C1 segment of cervical spinal cord (tissue), 14 donors: ENCODE measurements at places on chromosomes 3 and 15.

DNA sequence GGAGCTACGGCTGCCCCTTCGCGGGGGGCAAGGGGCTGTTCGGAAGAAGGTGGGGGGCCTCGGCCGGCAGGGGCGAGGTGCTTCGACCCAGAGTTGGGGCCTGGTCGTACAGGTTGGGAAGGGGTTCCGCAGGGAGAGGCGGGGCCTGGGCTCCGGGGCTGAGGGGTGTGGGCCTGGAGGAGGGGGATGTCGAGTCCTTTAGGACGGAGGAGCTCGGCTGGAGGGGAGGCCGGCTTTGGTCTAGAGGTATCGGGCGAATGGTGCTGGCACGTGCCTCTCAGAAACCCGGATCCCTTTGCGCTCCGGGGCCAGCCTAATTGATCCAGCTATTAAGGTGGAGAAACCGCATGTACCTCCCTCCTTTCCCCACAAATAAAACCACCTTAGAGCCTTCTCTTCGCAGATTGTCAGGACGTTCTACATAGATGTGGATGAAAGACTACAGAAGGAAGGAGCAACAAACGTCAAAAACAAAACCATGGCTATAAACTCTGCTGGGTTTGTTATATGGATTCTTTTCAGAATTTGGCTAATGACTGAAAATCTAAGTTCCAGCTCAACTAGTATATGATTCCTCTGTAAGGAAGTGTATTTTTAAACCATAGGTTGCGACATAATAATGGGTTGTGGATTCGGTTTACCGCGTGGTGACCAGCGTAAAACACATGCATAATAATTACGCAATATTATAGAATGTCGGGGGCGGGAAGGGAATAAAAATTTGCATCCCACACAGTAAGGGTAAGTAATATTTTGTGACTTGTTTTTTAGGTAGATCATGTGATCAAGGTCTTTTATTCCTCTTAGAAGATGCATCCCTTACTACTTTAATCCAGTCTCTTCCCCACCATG, 644 bp upstream of the NGLY1 start:
- DNase-seq = no peak

GRCh38 chr15:75348562-75349350, 1.9 kb downstream of the NEIL1 start:
- DNase-seq = peak; percentile 43

GRCh38 chr15:77627581-77627980, 5.1 kb downstream of the LINGO1 start:
- no peak for DNase-seq

DNA sequence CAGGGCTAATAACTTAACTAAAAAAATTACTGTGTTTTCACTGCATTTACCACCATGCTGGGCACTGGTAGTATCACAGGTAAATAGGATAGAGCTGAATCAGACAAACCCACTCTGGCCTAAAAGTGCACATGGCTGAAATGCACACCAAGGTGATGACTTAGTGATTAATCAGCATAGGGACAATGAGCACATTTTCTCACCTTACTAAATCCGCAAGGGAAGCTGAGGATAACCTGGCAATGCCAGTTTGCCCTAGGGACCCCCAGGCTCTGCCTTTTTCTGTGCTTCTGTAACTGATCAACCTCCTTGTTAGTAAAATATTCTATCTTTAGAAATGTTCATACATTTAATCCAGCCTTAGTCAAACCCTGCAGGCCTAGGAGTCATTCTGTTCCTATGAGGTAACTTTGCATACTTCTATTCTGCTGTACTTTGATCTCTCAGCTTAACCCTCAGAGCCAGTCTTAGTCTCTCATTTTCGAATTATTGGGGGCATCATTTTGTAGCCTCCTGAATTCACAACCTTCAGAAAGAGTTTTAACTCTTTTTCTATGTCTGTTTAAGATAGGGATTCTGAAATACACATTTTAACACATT, 562.9 kb upstream of the KCNMB2 start:
- DNase-seq = no peak

GRCh38 chr3:104909721-104910120, 457.0 kb upstream of the ALCAM start:
- no peak for DNase-seq

DNA sequence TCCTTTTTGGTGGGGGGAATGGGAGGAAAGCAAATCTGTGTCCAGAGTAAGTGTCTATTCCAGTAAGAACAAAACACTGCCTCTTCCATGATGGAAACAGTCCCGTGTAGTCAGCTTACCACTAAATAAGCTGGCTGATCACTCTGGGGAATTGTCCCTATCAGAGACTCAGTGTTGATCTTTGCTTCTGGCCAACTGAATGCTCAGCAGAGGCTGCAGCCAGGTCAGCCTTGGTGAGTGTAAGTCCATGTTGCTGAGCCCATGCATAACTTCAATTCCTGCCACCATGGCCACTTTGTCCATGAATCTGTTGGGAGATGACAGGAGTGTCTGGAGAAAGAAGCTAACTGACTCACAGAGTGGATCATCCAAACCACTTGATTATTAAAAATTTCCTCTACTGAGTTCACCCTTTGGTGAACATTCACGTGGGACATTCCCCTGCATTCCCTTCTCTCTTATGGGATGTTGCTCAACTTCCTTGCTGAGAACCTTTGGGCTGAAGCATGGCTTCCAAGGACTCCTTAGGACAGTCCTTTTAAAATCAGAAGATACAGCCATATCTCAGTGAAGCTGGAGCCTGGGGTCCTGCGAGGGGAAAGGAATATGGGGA, 33.9 kb upstream of the XCR1 start:
- no peak for DNase-seq

DNA sequence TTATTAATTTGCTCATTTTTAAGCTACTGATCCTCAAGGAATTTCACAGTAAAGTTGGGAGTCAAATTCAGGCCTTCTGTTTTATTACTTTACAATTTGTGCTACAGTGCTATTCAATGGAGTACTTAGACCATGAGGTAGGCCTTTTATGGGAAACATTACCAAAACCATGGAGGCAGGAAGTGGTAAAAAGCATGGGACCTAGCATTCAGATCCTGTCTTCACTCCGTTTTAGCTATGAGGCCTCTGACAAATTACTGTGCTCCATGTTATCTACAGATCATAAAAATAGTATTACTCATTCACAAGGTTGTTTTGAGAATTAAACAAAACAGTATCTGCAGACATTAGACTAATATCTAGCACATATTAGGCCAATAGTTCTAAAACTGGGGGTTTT, 140.6 kb upstream of the SLITRK3 start:
- no peak for DNase-seq

DNA sequence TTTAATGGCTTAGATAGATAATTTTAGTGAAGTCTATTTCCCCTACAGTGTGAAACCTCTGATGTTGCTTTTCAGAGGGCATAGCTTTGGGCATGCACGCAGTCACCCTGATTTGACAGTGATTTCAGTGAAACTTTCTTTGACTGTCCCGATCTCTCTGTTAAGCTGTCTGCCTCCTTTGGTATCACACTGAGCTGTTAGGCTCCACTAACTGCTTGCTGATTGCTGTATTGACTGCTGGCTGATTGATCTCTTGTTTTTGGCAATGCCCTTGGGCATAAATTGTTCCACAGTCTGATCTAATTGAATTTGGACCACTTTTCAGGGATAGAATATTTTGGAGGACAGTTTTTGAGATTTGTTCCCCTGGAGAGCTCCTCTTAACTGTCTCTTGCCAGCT, 68.5 kb upstream of the CCDC54 start:
- no peak for DNase-seq

GRCh38 chr15:91553196-91553854, 300.2 kb upstream of the SLCO3A1 start:
- DNase-seq = no peak

- DNase-seq = no peak
These were observed 63.8 kb downstream of the MRPL46 start for GRCh38 chr15:88403351-88403791.

GRCh38 chr15:40986820-40987219, 33.5 kb downstream of the CHAC1 start:
- DNase-seq = no peak

GRCh38 chr15:36579792-36580431, 486 bp downstream of the CDIN1 start:
- DNase-seq = no peak

GRCh38 chr15:98813951-98814350, 165.6 kb downstream of the IGF1R start:
- no peak for DNase-seq

DNA sequence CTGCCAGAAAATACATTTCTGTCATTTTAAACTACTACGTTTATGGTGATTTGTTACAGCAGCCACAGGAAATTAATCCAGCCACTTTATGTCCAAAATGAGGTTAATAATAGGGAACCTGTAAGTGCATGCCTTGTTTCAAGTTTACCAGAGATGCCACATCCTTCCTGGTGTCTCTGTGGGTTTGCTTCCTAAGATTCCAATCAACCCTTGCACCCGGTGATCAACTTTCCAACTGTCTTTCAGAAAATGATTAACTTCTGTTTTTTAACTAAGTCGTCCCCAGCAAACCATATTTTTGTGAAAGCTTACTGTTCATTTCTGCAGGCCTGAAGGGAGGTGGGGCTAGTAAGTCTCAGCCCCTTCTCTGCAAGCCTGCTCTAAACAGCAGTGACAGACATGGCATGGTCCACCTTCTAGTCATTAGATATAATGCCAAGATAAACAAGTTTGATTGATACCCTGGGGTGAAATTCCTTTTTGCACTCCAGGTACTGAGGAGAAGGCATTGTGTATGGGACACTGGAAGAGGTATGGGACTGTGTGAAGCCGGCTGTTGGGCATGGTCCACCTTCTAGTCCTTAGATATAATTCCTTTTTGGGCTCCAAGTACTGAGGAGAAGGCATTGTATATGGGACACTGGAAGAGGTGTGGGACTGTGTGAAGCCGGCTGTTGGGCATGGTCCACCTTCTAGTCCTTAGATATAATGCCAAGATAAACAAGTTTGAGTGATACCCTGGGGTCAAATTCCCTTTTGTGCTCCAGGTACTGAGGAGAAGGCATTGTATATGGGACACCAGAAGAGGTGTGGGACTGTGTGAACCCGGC, 11.1 kb upstream of the TMC3 start:
- no peak for DNase-seq

- no peak for DNase-seq
These were observed 132.6 kb upstream of the COL8A1 start for GRCh38 chr3:99505646-99506269.

DNA sequence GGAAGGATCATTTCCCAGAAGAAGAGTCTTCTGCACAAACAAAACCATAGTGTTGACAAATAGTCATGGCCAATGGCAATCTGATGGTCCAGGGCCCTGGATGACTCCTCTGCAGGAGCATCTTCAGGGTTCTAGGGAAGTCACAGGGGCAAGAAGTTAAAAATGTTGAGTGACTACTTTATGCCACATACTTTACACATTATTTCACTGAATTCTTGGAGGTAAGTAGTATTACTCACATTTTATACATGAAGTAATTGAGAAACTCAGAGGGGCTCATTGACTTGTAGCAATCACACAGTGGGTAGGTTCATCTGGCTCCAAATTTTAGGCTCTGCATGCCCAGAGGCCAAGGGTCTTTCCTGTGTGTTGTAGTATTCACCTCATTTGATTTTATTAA, 430.2 kb upstream of the MCTP2 start:
- no peak for DNase-seq

GRCh38 chr15:29871401-29871800, 49.1 kb upstream of the TJP1 start:
- peak; percentile 40 for DNase-seq

DNA sequence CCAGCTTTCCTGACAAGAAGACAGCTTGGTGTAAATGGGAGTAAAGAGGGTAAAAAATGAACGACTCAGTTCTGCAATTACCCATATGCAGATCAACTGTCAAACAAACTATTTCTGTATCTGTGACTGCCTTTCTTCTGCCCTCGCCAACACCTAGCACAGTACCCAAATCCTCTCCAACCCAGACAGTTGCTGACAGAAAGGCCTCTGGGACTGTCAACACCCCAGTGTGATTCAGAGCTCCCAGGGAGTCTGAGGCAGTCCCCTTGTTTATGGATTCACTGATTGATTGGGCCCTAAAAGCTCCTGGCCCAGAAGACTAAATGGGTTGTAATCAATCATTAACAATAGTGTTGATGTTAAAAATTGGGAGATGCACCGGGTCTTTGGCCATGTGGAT, 20.2 kb downstream of the IL17RD start:
- DNase-seq = no peak

GRCh38 chr3:52023860-52024764, 28.4 kb upstream of the RPL29 start:
- DNase-seq = no peak

- no peak for DNase-seq
These were observed 427.1 kb upstream of the FRG2C start for GRCh38 chr3:75237053-75237452.

- DNase-seq = no peak
These were observed 33.7 kb downstream of the VIPR1 start for GRCh38 chr3:42535981-42536784.

- DNase-seq = no peak
These were observed 159.7 kb upstream of the TBL1XR1 start for GRCh38 chr3:177356952-177357351.

- no peak for DNase-seq
These were observed 51.2 kb downstream of the KCNAB1 start for GRCh38 chr3:156171281-156172267.

GRCh38 chr3:194382892-194383223, 13.3 kb upstream of the LRRC15 start:
- DNase-seq = no peak

DNA sequence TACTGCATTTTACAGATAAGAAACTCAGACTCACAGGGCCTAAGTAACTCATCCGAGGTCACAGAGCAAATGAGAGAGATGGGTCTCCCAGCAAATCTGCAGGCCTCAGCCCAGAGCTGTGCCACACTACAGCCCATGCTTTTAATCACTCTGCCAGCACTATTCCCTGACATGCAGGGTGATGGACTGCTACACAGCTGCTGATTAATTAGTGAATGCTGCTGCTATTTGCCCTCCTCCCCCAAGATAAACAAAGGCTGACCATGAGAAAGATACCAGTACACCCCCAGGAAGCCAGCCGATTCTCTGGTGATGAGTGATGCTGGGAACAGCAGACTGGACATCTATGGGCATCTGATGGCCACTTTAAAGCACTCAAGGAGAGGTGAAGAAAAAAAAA, 39.3 kb downstream of the RFTN1 start:
- DNase-seq = no peak

DNA sequence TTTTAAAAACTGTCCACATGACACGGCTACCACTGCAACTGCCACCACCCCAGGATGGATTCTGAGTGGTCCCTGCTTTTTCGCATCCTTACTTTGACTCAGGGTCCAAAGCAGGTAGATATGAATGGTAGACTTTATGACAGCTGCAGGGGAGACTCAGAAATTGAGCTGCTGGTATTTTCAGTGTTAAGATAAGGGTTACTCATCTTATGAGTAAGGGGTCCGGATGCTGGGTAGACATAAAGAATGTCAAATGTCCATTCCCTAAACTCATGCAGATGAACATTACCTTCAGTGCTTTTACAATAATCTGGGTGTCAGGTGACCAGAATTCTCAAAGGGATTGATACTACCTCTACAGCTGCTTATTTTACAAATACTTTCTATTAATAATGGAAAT, 25.9 kb upstream of the BBX start:
- DNase-seq = no peak

DNA sequence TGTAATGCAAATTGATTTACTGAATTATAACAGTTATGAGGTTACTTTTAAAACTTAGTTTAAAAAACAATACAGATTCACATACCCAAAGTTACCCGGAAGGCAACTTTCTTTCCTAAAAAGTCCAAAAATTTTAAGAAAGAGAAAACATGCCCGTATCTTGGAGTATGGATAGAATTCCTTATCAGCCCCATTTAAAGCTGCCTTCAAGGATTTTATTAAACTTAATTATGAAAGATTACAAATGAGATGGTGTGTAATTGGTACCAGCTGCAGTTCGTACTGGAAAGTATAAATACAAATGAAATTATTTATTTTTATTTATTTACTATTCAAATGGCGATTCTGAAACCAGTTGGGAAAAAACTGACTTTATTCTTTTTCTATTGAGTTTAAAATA, 39.4 kb downstream of the SATB1 start:
- DNase-seq = no peak
